CD8-positive, alpha-beta memory T cell (primary cell): ENCODE measurements at places on chromosomes 7 and 10.

DNA sequence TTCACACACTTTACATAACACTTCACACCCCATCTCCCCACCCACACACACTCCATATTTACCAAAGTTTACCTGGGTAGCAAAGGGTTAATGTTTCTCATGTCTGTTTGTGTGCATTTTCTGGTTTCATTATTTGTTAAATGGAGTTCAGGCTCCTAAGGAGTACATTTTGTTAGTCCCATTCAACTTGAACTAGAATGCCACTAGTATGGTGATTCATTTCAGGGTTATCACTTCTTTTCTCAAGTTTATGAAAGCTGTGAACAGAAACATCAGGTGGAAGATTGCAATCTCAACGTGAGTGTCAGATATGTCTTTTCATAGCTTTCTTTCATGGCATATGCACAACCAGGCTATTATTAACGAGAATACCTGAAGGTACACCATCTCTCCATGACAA, 1027.5 kb downstream of the GATA3 start:
- H3K27me3 ChIP-seq = no peaks in the 10 kb centered on the region
- H3K27ac ChIP-seq = no peak overlapping the region
- no peaks in the 10 kb centered on the region for H3K4me1 ChIP-seq
- DNase-seq = no peak

DNA sequence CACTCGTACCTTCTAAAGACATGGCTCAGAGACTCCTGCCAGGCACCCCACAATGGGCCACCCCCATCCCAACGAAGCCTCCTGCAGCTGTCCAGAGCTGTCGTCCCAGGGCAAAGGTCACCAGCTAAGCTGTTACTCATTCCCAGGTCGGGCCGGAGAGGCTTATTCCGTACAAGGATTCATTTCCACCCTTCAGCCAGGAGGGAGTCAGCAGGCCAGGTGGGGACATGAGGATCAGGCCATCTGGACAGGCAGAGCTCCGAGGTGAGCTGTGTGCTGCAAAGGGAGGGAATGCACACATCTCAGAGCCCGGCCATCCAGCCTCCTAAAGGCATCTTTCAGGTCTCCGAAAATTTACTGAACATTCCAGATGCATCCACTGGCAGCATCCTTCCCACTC, 63.9 kb upstream of the NANOS1 start:
- H3K27ac ChIP-seq = no peak overlapping the region
- H3K4me3 ChIP-seq = no peak overlapping the region
- H3K4me1 ChIP-seq = no peaks in the 10 kb centered on the region
- no peak for DNase-seq
- no peaks in the 10 kb centered on the region for H3K27me3 ChIP-seq

GRCh38 chr10:88417387-88418030, 165.6 kb downstream of the RNLS start:
- no peaks in the 10 kb centered on the region for H3K36me3 ChIP-seq
- no peaks in the 10 kb centered on the region for H3K4me1 ChIP-seq
- no peak overlapping the region for H3K4me3 ChIP-seq
- no peak for DNase-seq

GRCh38 chr7:137527634-137528033, 184.1 kb upstream of the PTN start:
- no peaks in the 10 kb centered on the region for H3K4me1 ChIP-seq
- H3K27ac ChIP-seq = no peak overlapping the region
- H3K27me3 ChIP-seq = no peaks in the 10 kb centered on the region
- H3K4me3 ChIP-seq = no peak overlapping the region

DNA sequence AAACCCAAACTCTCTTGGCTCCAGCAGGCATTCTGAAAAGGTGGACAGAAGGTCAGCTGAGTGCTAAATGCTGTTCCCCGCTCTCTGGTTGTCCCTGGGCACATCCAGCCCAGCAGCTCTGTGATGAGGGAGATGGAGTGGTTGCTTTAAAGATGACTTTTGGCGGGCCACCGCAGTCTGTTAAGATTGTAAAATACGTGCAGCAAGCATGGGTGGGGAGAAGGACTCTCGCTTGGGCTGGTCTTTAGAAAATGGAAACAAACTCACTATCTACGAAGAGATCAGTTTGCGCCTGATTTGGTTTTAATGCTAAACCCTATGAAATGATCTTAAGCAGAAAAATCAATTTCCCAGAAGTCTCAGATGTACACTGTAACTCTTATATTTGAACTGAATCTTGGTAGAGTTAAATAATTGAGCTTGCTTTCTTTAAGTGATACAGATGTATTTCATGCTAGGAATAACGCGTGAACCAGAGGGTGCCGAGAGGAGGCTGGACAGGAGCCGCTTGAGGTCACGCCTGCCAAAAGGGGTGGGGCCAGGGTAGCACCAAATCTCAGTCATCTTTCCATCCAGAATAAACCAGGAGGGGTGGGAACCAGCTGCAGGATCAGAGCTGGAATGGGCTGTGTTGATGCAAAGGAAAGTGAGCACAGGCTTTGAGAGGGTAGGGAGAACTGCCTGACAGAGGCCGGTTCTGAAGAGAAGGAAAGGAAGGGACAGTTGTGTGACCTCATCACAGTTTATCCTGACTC, 170.2 kb upstream of the MKI67 start:
- H3K4me3 ChIP-seq = no peak overlapping the region
- H3K27me3 ChIP-seq = no peaks in the 10 kb centered on the region
- no peak overlapping the region for H3K27ac ChIP-seq

GRCh38 chr7:16765436-16765859, 11.9 kb downstream of the TSPAN13 start:
- no peak overlapping the region for H3K4me3 ChIP-seq
- H3K36me3 ChIP-seq = no peaks in the 10 kb centered on the region
- no peaks in the 10 kb centered on the region for H3K4me1 ChIP-seq
- no peaks in the 10 kb centered on the region for H3K27me3 ChIP-seq

GRCh38 chr10:51273574-51273973, 199.3 kb downstream of the PRKG1 start:
- H3K27me3 ChIP-seq = no peaks in the 10 kb centered on the region
- no peaks in the 10 kb centered on the region for H3K36me3 ChIP-seq
- no peak overlapping the region for H3K4me3 ChIP-seq
- no peak for DNase-seq
- H3K4me1 ChIP-seq = no peaks in the 10 kb centered on the region
